Suppressor macrophage treated with lipopolysaccharide for 1 hour (primary cell): ENCODE measurements at places on chromosomes 11 and 22.

GRCh38 chr22:47066616-47066905 is 304.1 kb downstream of the TBC1D22A start:
- DNase-seq = no peak

DNA sequence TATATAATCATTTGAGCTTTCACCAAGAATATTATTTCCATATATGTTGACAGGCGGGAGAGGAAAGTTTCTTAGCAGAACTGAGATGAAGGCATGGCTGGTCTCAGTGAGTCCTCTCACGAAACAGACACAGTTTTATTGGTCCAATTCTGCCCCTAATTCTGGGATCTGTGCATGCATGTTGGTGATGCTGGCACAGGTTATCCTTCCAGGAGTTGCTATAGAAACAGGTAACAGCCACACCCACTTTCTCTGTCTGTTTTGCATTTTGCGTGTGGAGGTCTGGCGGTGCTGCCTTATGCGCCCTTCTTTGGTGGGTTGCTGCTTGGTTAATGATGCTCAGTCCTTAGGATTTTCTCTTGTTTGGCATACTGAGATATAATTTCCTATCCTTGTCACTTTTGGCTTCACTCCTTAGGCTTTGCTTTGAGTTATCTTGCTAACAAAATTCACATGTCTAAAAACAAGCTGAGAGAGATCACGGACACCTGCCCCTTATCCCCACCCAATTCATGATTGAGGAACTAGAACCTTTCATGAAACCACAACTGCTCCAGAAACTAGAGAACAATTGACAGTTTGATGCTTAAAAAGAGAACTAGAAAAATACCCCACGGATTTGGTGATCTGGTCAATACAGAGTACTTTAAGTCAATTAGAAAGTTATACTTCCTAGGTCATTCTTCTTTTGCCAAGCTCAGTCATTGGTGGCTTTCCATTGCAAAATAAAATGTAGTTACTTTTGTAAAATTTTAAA is 189.3 kb downstream of the FAT3 start:
- no peak for DNase-seq

- DNase-seq = peak; percentile 73
These were observed 12.8 kb upstream of the HYLS1 start for GRCh38 chr11:125874556-125875124.

GRCh38 chr11:117851106-117851505 is 25.4 kb downstream of the FXYD6 start:
- DNase-seq = peak; percentile 49

GRCh38 chr11:73099512-73100266 is 42.4 kb downstream of the FCHSD2 start:
- no peak for DNase-seq

DNA sequence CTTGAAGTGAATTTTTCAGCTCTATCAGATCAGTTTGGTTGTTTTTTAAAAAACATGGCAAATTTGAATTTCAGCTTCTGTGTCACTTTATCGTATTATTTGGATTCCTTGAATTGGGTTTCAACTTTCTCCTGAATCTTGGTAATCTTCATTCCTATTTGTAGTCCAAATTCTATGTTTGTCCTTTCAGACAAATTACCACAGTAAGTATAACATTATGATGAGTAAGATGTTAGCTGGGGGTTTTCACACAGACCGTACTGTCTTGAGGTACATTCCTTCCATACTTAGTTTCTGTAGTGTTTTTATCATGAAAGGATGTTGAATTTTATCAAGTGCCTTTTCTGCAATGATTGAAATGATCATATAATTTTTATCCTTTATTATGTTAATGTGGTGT is 28.0 kb downstream of the OR5B17 start:
- DNase-seq = no peak

GRCh38 chr11:121225382-121225781 is 67.2 kb upstream of the SC5D start:
- no peak for DNase-seq

DNA sequence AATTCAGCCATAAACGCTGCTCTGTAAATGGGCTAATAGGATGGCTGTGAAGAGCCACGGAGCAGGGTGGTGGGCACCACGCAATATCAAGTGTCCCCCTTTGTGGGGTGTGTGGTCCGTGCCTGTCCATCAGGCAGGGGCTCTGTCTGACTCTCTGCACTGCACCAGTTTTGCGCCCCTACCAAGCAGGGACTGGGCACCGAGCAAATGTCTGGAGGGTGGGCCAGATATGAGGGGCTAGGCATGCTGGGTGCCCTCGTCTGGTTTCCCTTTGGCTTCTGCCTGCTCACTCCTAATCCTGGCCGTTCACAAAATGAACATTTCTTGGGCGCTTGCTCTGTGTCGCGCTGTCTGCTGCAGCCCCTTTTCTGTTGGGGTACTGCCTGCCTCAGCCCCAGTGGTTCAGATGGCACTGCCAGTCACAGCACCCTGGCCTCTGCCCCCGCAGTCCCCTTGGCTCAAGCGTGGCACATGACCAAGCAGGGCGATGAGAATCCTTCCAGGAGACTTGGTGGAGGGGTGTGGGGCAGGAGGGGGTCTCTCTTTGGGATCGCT is 37.1 kb upstream of the CELSR1 start:
- no peak for DNase-seq

DNA sequence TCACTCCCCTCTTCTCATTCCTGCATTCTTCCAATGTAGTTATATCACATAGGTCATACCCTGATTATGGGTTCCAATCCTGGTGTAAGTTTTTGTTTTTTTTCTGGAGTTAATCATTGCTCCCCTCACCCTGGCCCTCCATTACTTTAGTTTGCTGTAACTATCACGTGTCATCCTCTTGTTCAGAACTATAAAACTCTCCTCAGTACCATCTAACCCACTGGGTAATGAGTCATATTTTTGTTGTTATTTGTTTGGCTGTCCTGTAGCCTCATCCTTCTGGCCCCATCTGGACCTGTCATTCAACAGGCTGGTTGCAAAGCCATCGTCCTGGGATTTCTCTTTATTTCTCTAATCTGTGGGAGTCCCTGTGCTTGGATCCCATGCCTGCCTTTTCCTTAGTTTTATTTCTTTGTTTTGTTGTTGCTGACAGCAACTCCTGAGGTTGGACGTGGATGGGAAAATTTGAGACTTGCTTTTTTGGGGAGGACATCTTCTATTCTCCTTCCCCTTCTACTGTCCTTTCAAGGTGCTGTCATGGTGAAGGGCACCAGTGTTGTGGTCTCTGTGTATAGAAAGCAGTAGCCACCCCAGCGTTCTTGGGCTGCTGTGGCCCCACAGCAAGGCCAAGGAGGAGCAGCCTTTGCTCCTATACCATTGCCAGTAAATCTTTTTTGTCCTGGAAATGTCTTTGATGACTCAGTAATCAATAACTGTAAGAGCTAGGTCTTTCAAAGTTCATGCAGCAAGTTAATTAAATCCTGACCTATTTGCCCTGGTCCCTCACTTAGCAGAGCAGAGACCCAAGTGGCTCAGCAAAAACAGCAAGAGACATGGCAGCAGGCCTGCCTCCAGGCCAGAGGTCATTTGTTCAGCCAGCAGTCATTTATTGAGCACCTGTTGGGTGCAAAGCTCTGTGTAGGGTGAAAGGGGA is 82.5 kb downstream of the C22orf31 start:
- DNase-seq = no peak

DNA sequence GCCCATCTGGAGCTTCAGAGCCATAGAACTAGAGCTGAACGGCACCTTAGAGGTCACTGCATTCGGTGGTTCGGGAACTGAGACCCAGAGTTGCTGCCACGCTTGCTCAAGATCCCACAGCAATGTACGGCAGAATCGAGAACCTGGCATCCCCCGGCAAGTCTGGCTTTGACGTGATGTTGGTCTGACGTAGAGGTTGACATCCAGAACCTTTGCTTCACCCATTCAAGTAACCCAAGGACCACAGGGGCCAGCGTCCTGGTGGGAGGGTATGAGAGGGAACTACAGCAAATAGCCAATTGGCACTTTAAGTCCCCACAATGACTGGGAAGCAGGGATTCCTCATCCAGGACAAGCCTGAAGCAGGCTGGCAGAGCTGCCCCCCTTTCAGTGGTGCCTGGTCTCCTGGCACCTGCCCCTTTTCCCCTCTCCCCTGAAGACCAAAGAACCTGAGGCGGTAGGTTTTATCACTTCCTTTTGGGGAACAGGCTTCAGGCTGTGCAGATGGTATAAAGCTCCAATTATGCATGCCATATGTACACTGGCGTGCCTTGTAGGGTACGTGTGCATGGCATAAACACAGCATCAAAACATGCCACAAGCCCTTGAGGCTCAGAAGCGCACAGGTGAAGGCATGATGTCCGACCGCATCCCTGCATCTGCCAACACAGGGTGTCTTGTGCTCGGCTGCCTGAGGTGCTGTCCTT is 15.3 kb upstream of the TEF start:
- DNase-seq = no peak

- peak; percentile 2 for DNase-seq
These were observed 56.7 kb downstream of the CABIN1 start for GRCh38 chr22:24067587-24068376.

GRCh38 chr11:43579919-43580276 is 100.6 kb upstream of the HSD17B12 start:
- no peak for DNase-seq

- DNase-seq = no peak
These were observed 1124.3 kb downstream of the BRD1 start for GRCh38 chr22:48703265-48703941.

- DNase-seq = no peak
These were observed 36.8 kb downstream of the OR10A6 start for GRCh38 chr11:7894251-7894650.

- no peak for DNase-seq
These were observed 120.6 kb downstream of the CHST1 start for GRCh38 chr11:45544826-45545225.

- DNase-seq = no peak
These were observed 39.9 kb downstream of the PPP2R1B start for GRCh38 chr11:111726301-111726713.

DNA sequence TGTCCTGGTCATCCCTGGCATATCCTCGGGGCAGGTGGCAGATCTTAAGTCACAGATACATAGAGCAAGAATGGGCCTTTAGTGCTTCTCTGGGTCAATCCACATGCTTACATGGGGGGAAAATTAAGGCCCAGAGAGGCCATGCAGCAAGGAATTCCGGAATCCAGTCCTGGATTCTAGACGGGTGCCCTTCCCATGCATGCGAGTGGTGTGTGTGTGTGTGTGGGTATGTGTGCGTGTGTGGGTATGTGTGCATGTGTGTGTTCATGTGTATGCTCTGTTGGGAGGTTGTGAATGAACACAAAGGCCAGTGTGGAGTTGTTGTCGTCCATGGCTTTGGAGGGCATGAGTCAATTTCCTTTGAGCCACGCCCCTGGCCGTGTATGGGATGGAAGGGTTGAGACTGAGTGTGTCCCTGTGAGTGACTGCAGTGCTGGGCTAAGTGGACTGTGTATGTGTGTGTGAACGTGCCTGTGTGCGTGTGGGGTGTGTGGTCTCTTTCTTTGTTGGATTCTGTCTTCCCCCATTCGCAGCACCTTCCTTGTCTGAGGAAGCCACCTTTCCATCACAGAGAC is 33.4 kb upstream of the EIF3D start:
- peak; percentile 59 for DNase-seq

- DNase-seq = no peak
These were observed 14.6 kb downstream of the CCDC34 start for GRCh38 chr11:27348340-27348873.

GRCh38 chr11:104765401-104766095 is 132.7 kb downstream of the CASP12 start:
- DNase-seq = no peak

DNA sequence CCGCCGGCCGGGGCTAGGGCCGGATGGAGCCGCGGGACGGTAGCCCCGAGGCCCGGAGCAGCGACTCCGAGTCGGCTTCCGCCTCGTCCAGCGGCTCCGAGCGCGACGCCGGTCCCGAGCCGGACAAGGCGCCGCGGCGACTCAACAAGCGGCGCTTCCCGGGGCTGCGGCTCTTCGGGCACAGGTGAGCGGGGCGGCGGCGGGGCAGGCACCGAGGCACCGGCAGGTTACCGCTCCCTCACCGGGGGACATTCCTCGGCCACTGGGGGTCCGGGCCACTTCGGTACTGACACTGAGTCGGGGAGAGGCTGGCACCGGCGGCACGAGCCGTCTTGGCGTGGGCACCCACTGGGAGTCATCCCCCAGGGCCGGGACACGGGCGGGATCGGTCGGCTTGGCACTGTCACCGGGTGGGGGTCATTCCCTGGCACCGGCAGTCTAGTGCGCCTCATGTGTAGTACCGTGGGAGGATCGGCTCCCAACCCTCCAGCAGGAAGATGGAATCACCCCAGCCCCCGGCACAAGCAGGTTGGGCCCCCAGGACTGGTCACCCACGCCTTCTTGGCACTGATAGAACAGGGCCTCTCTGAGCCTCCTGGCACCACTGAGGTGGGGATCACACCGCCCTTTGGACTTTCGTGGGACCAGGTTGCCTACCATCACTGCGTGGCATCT is 511 bp downstream of the DGKZ start:
- DNase-seq = no peak

DNA sequence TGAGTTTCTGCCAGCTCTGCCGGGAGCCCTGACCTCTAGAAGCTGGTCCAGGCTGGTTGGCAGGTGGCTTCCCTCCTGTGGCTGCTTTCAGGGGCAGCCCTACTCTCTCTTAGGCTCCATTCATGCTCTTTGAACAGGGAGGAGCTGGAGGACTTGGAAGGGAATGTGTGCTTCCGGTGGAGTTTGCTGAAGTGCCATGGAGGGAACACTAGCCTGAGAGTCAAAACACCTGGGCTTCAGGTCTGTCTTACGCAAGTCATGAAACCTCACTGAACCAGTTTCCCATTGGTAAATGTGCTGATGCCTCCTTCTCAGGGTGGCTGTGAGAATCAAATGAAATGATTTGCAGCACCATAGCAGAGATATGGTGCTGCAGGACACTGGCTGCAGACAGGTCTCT is 224.5 kb downstream of the KIRREL3 start:
- no peak for DNase-seq

DNA sequence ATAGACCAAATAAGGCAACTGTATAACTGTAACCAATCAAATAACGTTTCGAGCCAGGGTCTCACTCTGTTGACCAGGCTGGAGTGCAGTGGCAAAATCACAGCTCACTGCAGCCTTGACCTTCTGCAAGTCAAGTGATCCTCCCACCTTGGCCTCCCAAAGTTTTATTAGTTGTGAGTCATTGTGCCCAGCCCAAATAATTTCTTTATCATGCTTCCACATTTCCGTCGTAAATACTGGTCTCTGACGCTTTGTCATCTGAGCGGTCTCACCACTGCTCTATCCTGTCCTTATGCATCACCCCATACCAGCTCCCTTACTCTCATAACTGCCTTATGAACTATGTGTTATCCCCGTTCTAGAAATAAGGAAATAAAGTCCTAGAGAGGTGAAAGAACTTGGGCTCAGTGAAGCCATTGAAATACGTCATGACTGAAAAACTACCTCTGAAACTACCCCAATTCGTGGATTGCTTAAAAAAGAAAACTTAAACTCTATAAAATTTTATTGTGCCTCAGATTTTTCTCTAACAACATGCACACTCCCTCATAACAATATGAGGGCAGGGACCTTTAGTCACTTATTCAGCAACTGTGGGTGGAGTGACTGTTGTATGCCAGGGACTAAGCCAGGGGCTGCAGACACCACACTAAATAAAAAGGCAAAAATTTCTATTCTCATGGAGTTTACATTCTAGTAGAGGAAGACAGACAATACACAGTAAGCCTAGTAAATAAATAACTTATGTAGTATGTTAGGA is 15.8 kb upstream of the RTN4RL2 start:
- peak; percentile 63 for DNase-seq
